ENCODE measurements at places on chromosomes 12 and 14. TPM values are rescaled to one million over a fixed set of nuclear protein-coding genes. Genes with fewer than 3 reads are reported as not detected.

The DDIT3 gene
- total RNA-seq: 13.9 TPM

The RABGGTA gene
- 15.8 TPM for total RNA-seq

The GALNT4 gene
- total RNA-seq: 2.7 TPM

The RXYLT1 gene
- total RNA-seq: 9.8 TPM

The PLEKHD1 gene
- not detected for total RNA-seq

The ORAI1 gene
- total RNA-seq: 8.2 TPM

The RAB3IP gene
- total RNA-seq: 13.1 TPM

The NINJ2 gene
- 16.1 TPM for total RNA-seq

The OR4E2 gene
- total RNA-seq: not detected

The TCL1B gene
- not detected for total RNA-seq

The TRIAP1 gene
- 16.6 TPM for total RNA-seq

The MAP1LC3B2 gene
- total RNA-seq: not detected

The CCDC77 gene
- 1.2 TPM for total RNA-seq

The KCNJ8 gene
- total RNA-seq: 26.0 TPM

The OVCH1 gene
- not detected for total RNA-seq

The KRT77 gene
- not detected for total RNA-seq

The TPH2 gene
- not detected for total RNA-seq

The SERPINA5 gene
- total RNA-seq: 216 TPM

The MSRB3 gene
- total RNA-seq: 1.6 TPM

The LUM gene
- total RNA-seq: 4.9 TPM

The DAAM1 gene
- total RNA-seq: 20.7 TPM

The MYL2 gene
- total RNA-seq: not detected

The CMA1 gene
- not detected for total RNA-seq

The PRKAG1 gene
- total RNA-seq: 27.7 TPM

The KRT4 gene
- not detected for total RNA-seq

The TMEM179 gene
- total RNA-seq: 0.30 TPM

The MOAP1 gene
- 10.4 TPM for total RNA-seq

The FRMD6 gene
- 5.6 TPM for total RNA-seq

The SERPINA12 gene
- total RNA-seq: 0.35 TPM

The EVL gene
- total RNA-seq: 76.2 TPM

The RASAL1 gene
- 0.25 TPM for total RNA-seq

The ABCD2 gene
- 0.03 TPM for total RNA-seq

The CISTR gene
- total RNA-seq: not detected

The TAC3 gene
- not detected for total RNA-seq

The OS9 gene
- 230 TPM for total RNA-seq

The FAM222A gene
- 1.8 TPM for total RNA-seq

The GPR137C gene
- 0.23 TPM for total RNA-seq

The DHRS2 gene
- total RNA-seq: 6.2 TPM

The ESR2 gene
- total RNA-seq: 0.08 TPM

The OTOGL gene
- 0.03 TPM for total RNA-seq

The OR6C2 gene
- not detected for total RNA-seq

The HRK gene
- total RNA-seq: not detected

The RAB21 gene
- total RNA-seq: 29.2 TPM

The HIP1R gene
- total RNA-seq: 35.2 TPM

Data from left lobe of liver (tissue), 2 donors.